Breast epithelium (tissue), 4 donors: ENCODE measurements at places on chromosomes 6 and 20. TPM values are rescaled to one million over a fixed set of nuclear protein-coding genes. Genes with fewer than 3 reads are reported as not detected.

MAS1L gene
- total RNA-seq, result 0.48 TPM

NRN1 gene
- total RNA-seq, result 24.6 TPM

NNAT gene
- 82.1 TPM for total RNA-seq

WFDC5 gene
- not detected for total RNA-seq

DUSP15 gene
- total RNA-seq, result 3.6 TPM

SRSF12 gene
- total RNA-seq, result 0.98 TPM

BPI gene
- total RNA-seq, result not detected

OR2B6 gene
- total RNA-seq, result not detected

SMLR1 gene
- total RNA-seq, result not detected

CENPW gene
- 3.3 TPM for total RNA-seq

APOBEC2 gene
- total RNA-seq, result not detected

IMPG1 gene
- not detected for total RNA-seq

TBC1D22B gene
- total RNA-seq, result 12.4 TPM

PNPLA1 gene
- total RNA-seq, result not detected

HTR1E gene
- total RNA-seq, result not detected

OPN5 gene
- not detected for total RNA-seq
